ENCODE measurements at places on chromosomes 2 and 18. TPM values are rescaled to one million over a fixed set of nuclear protein-coding genes. Genes with fewer than 3 reads are reported as not detected.

DNA sequence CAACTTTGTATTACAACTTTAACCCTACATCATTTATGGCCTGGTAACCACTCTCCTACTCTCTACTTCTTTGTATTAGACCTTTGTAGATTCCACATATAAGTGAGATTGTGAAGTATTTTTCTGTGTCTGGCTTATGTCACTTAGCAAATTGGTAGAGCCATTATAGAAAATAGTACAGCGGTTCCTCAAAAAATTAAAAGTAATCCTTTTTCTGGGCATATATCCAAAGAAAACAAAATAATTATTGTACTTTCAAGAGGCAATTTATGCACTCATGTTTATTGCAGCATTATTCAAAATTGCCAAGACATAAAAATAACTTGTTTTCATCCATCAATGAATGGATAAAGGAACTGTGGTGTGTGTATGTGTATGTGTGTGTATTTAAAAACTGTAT lies 537.5 kb upstream of the FSIP2 start:
- DNase-seq = no peak

GRCh38 chr2:15748736-15749323 lies 157.2 kb downstream of the DDX1 start:
- DNase-seq = peak; percentile 78

DNA sequence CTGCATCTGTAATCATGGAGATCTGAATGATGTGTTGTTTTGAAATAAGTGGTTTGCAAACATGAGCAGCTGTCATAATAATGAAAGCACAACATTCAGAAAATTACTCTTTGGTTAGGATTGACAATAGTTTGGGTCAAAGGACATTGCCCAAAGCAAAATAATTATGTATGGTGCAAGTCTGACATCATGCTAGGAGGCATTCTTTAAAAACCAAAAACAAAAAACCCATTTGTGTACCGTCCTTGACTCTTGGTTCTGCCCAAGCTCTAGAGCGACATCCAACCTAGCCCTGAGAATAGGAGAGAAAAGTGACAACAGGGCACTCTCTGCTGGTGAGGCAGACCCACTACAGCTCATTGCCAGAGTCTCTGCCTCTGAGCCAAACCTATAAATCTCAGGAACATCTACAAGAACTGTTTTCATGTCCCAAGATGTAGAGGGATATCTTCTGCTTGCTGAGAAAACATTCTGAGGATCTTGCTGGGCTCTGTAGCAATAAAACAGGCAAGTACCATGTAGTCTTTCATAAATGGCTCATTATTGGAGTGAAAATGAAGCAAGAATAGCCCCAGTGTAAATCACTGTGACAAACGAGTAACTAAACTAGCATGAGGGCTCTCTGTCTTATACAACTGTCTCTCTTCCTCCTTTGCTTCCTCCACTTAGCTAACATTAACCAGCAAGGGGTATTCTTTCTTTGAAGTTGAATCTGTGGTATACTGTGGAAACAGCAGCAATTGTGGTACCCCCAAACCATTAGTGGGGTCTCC lies 266.8 kb upstream of the CXCR4 start:
- peak; percentile 77 for DNase-seq

- DNase-seq = no peak
These were observed 25.2 kb downstream of the KIAA2012 start for GRCh38 chr2:202098291-202098690.

DNA sequence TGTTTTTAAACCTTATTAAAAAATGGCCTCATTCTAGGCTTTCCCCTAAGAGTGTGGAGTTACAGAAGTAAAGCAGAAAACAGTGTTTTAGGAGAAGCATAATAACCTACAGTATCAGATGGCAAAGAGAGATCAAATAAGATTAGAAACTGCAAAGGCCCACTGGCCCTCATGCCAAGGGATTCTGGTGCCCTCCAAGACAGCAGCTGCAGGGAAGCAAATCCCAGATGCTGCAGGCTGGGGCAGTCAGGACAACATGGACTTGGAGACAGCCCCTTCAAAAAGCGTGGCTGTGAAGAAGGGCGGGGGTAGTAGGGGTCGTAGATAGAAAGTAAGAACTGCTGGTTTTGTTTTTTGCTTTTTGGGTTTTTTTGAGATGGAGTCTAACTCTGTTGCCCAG lies 28.3 kb upstream of the EPG5 start:
- no peak for DNase-seq

FHOD3 gene
- total RNA-seq = 2.4 TPM

- no peak for DNase-seq
These were observed 177.5 kb downstream of the INO80D start for GRCh38 chr2:205908212-205909183.

GRCh38 chr2:155223781-155224406 lies 525.4 kb downstream of the KCNJ3 start:
- DNase-seq = peak; percentile 57

BOK gene
- total RNA-seq = 9.0 TPM

- no peak for DNase-seq
These were observed 20.6 kb upstream of the ALPI start for GRCh38 chr2:232435375-232435648.

DTYMK gene
- 60.8 TPM for total RNA-seq

DNA sequence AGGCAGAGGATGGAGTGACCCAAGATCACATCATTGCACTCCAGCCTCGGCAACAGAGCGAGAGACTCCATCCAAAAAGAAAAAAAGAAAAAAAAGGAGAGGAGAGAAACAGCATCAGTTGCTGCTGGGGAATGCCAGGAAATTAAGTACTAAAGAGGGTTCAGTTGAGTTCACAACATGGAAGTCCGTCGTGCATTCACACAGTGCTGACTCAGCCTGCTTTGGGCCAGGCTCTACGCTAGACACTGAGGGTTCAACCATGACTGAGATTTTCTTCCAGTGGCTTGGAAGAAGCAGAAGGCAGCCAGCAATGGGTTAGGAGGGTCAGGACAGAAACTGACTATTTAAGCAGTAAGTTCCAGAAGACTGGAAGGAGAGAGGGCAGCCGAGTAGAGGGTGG lies 108.8 kb downstream of the FMNL2 start:
- DNase-seq = no peak

Data from SK-MEL-5 (cell line).